A549 treated with AZD2906 at 1 μM for 4 hours (cell line): ENCODE measurements at places on chromosomes 7 and 10. TPM values are rescaled to one million over a fixed set of nuclear protein-coding genes. Genes with fewer than 3 reads are reported as not detected.

Gene GHRHR
- total RNA-seq, result 0.10 TPM in 1 of 5 replicates, not detected in the others

Gene PPP1R17
- total RNA-seq, result not detected in 5 replicates

Gene SYT15
- 1.9 to 3.0 TPM (median 2.1 TPM) in 5 replicates for total RNA-seq

Gene CUBN
- total RNA-seq, result 0.02 to 0.06 TPM (median 0.05 TPM) in 5 replicates

Gene FAM13C
- 0.06 to 0.09 TPM (median 0.08 TPM) in 5 replicates for total RNA-seq

Gene SEMA3E
- total RNA-seq, result 1.8 to 2.3 TPM (median 1.9 TPM) in 5 replicates

Gene MCM10
- 17.9 to 24.7 TPM (median 20.1 TPM) in 5 replicates for total RNA-seq

Gene PTPN20
- 3.1 to 4.3 TPM (median 3.6 TPM) in 5 replicates for total RNA-seq

Gene TMEM229A
- total RNA-seq, result not detected in 5 replicates

Gene RPEL1
- total RNA-seq, result 0.07 TPM in 2 of 5 replicates, not detected in the others

Gene CDH23
- 1.8 to 3.0 TPM (median 2.7 TPM) in 5 replicates for total RNA-seq

Gene NEUROD6
- total RNA-seq, result not detected in 5 replicates

Gene TAF3
- total RNA-seq, result 6.7 to 7.8 TPM (median 6.9 TPM) in 5 replicates

Gene CTAGE15
- total RNA-seq, result not detected in 5 replicates

Gene ZNF775
- total RNA-seq, result 4.4 to 7.3 TPM (median 6.4 TPM) in 5 replicates

Gene AGAP4
- total RNA-seq, result 4.5 to 9.2 TPM (median 6.8 TPM) in 5 replicates

Gene LBX1
- not detected in 5 replicates for total RNA-seq

Gene LMOD2
- total RNA-seq, result not detected in 5 replicates

Gene GLCCI1
- 0.96 to 1.2 TPM (median 1.0 TPM) in 5 replicates for total RNA-seq

Gene OR2A12
- total RNA-seq, result not detected in 5 replicates

Gene JAKMIP3
- 0.68 to 1.1 TPM (median 1.00 TPM) in 5 replicates for total RNA-seq

Gene PVRIG
- total RNA-seq, result 0.05 TPM in 1 of 5 replicates, not detected in the others

Gene FAM20C
- 37.7 to 51.4 TPM (median 49.1 TPM) in 5 replicates for total RNA-seq

Gene ACSL5
- 0.25 to 0.60 TPM (median 0.33 TPM) in 5 replicates for total RNA-seq

Gene TMEM213
- not detected in 5 replicates for total RNA-seq

Gene CHCHD3
- 67.2 to 88.8 TPM (median 73.4 TPM) in 5 replicates for total RNA-seq

Gene C7orf57
- total RNA-seq, result 0.29 to 0.35 TPM (median 0.33 TPM) in 5 replicates

Gene SFXN2
- total RNA-seq, result 3.1 to 4.1 TPM (median 3.5 TPM) in 5 replicates

Gene HOXA6
- 1.1 to 1.8 TPM (median 1.4 TPM) in 5 replicates for total RNA-seq

Gene APBB1IP
- 4.9 to 6.1 TPM (median 5.2 TPM) in 5 replicates for total RNA-seq

Gene BAZ1B
- total RNA-seq, result 48.9 to 66.0 TPM (median 55.1 TPM) in 5 replicates

Gene PRKCQ
- 3.3 to 4.5 TPM (median 3.8 TPM) in 5 replicates for total RNA-seq

Gene NUTM2D
- total RNA-seq, result 1.2 to 1.7 TPM (median 1.4 TPM) in 5 replicates

Gene ZNF239
- total RNA-seq, result 2.0 to 2.1 TPM (median 2.0 TPM) in 5 replicates

Gene MYH16
- total RNA-seq, result 0.27 to 0.41 TPM (median 0.34 TPM) in 5 replicates

Gene CABCOCO1
- total RNA-seq, result 0.16 to 0.50 TPM (median 0.41 TPM) in 5 replicates

Gene NIPSNAP2
- total RNA-seq, result 42.3 to 56.2 TPM (median 49.7 TPM) in 5 replicates

Gene RET
- 0.56 to 0.82 TPM (median 0.67 TPM) in 5 replicates for total RNA-seq

Gene ATP5F1C
- total RNA-seq, result 264 to 313 TPM (median 278 TPM) in 5 replicates

Gene MKRN1
- total RNA-seq, result 49.3 to 71.5 TPM (median 53.2 TPM) in 5 replicates

Gene NACAD
- 0.20 to 0.50 TPM (median 0.32 TPM) in 5 replicates for total RNA-seq

Gene LRMDA
- total RNA-seq, result 3.8 to 4.7 TPM (median 4.1 TPM) in 5 replicates

Gene PLCE1
- total RNA-seq, result 6.8 to 8.8 TPM (median 8.0 TPM) in 5 replicates

Gene BRAT1
- 22.2 to 36.6 TPM (median 33.7 TPM) in 5 replicates for total RNA-seq

Gene PHYHIPL
- 0.27 to 0.55 TPM (median 0.45 TPM) in 5 replicates for total RNA-seq
